ENCODE measurements at places on chromosomes 3 and 15. TPM values are rescaled to one million over a fixed set of nuclear protein-coding genes. Genes with fewer than 3 reads are reported as not detected.

GRCh38 chr3:78035131-78035641 lies 995.3 kb downstream of the ROBO2 start:
- no peak for DNase-seq

DNA sequence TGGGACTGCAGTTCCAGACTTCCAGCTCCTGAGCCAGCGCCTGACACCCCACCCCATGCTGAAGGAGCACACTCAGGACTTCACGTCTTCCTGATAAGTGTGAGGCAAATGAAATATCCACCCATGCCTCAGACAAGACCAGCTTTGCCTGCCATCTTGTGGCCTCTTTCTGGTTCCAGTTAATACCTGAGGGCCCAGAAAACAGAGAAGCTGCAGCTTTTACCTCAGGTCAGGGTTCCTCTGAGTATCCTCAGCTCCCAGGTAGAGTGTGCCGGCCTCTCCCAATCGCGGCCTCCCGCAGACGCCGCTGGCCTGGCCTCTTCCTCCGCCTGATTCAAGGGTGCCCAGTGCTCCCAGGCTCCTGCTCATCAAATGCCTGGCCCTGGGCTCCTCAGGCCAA lies 5.1 kb upstream of the KLHL6 start:
- no peak for DNase-seq

DNA sequence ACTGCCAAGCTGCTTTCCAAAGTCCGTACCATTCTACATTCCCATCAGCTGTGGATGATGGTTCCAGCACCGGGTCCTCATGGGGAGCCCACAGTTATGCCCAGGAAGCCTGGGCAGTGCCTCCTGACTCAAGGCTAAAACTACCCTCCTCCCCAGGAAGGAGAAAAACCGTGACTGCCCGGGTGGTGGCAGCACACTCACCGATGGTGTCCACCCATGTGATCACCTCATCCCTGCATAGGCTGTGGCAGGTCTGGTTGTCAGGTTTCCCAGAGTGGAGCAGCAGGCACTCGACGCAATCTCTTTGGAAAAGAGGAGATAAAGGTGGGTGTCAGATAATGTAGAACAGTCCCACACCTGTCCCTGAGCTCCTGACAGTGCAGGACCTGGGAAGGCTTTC lies 38.6 kb downstream of the UMPS start:
- no peak for DNase-seq

DNA sequence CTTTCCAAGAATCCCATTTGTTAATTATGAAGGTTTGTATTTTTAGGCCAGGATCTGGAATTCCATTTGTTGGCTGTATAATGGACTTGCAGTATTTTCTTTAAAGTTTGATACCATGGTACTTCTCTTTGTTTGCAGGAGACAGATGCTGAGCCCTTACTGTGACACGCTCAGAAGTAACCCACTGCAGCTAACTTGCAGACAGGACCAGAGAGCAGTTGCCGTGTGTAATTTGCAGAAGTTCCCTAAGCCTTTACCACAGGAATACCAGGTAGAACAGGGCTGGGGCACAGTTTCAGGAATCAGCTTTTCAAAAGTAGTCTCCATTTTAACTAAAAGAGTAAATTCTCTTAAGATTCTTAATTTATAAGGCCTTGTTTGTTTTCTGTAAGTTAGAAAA lies 59.1 kb downstream of the LMLN start:
- no peak for DNase-seq

DNA sequence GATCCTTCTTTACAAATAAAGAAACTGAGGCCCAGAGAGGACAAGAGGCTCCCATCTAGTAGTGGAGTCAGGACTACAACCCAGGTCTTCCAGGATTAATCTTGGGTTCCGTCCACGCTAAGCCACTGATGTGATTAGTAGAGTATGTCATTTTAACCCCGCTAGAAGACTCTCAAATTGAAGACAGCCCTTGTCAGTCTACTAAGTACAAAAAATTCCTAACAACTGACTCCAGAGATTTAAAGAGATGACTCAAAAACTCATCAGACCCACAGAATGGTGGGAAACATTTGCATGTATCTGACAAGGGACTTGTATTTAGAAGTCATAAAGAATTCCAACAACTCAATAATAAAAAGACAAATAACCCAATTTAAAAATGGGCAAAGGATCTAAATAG lies 145.3 kb downstream of the CNTN3 start:
- no peak for DNase-seq

- no peak for DNase-seq
These were observed 8.6 kb upstream of the CACNA1D start for GRCh38 chr3:53485675-53486403.

- no peak for DNase-seq
These were observed 26.1 kb downstream of the MORC1 start for GRCh38 chr3:109091846-109092245.

GRCh38 chr3:179304605-179305004 lies 18.2 kb upstream of the ZNF639 start:
- no peak for DNase-seq

- DNase-seq = no peak
These were observed 32.7 kb downstream of the RTP1 start for GRCh38 chr3:187230011-187230410.

DNA sequence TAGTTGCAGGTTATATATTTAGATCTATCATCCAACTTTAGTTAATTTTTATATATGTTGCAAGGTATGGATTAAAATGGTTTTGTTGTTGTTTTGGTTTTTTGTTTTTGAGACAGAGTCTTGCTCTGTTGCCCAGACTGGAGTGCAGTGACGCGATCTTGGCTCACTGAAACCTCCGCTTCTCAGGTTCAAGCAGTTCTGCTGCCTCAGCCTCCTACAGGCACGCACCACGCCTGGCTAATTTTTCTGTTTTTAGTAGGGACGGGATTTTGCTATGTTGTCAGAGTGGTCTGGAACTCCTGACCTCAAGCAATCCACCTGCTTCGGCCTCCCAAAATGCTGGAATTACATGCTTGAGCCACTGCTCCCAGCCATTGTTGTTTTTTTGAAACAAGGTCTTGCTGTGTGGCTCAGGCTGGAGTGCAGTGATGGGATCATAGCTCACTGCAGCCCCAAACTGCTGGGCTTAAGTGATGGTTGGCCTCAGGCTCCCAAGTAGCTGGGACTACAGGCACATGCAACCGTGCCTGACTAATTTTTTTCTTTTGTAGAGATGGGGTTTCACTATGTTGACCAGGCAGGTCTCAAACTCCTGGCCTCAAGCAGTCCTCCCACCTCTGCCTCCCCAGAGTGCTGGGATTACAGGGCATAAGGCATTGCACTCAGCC lies 92.0 kb downstream of the ZNF609 start:
- no peak for DNase-seq

GRCh38 chr3:127578168-127578567 lies 12.4 kb downstream of the TPRA1 start:
- DNase-seq = no peak

GRCh38 chr3:110470310-110470709 lies 601.3 kb upstream of the NECTIN3 start:
- DNase-seq = no peak

DNA sequence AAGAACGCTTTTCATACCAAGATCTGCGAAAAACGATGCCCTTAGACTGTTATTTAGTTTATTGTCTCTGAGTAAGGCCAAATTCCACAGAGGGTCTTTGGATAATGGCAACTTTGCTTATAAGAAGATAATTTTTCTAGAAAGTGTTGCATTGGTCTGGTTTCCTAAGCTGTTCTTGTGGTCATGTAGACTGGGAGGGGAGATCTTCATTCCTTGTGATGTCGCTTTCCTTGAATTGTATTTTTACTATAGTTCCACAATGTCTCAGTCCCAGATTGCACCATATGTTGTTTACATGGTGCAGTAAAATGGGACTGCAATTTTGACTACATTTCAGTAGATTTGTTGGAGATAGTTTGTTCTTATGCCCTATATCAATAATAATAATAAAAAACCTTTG lies 28.8 kb upstream of the ST3GAL6 start:
- DNase-seq = no peak

- DNase-seq = no peak
These were observed 23.7 kb downstream of the CYP19A1 start for GRCh38 chr15:51314391-51315337.

The TTLL13 gene
- not detected for total RNA-seq

The IMPG2 gene
- total RNA-seq = not detected

The MEIS2 gene
- 184 TPM for total RNA-seq

The ADCY5 gene
- total RNA-seq = 34.2 TPM

The RBP2 gene
- not detected for total RNA-seq

The FANCD2 gene
- 3.6 TPM for total RNA-seq

The PLSCR2 gene
- total RNA-seq = not detected

The CAMKV gene
- 0.28 TPM for total RNA-seq

The TBC1D23 gene
- 79.8 TPM for total RNA-seq

The SPESP1 gene
- total RNA-seq = 5.6 TPM

Data from uterus (tissue), 4 donors.